Activated naive CD8-positive, alpha-beta T cell treated with anti-CD3 and anti-CD28 coated beads, Interleukin-2, amount 50 U/mL, for 16 hours (primary cell): ENCODE measurements at places on chromosomes 4 and X.

DNA sequence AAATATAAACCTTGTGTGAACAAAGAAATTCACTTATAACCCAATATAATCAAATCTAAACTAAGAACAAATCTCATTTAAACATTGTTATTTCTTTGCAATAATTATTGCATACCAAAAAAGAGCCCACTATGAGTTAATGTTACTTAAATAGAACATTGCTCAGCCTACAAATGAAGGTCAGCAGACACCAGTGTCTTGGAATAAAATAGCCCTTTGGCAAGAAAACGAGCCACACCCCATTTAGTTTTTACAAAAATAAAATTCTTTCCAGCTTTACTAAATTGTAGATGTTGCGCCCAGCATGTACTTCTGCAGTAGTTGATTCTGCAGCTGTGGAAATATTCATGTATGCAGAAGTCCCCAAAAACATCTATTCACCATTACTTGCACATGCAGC lies 12.2 kb downstream of the PLS3 start:
- no peak for DNase-seq

DNA sequence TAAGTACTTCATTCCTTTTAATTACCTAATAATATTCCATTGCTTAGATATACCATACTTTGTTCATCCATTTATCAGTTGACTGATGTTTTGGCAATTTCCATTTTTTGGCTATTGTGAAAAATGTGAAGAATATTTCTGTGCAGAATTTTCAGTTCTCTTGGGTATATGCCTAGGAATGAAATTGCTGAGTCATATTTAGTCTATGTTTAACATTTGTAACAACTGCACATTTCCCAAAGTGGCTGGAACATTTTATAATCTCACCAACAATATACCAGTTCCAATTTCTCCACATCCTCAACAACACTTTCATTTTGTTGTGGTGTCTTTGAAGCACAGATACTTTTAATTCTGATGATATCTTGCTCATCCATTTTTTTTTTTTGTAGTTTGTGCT lies 215.5 kb downstream of the PDGFC start:
- no peak for DNase-seq

DNA sequence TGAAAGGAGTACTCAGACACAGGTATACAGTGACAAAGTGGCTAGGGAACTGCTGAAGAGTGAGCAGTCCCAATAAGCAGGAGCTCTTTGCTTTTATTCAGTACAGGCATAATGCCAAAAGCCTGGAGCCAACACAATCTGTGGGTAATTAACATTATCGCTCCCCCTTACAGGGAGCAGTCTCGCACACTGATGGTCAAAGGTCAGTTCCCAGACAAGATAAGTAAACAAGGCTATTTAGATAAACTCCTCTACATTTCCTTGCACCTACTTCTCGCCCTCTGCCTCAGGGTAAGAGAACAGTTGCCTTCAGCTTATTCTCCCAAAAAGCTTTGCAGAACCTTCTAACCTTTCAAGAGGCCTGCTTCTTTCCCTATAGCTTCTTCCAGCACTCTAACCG lies 73.9 kb upstream of the TAF9B start:
- no peak for DNase-seq

GRCh38 chr4:181157647-181158046 lies 1085.6 kb upstream of the TENM3 start:
- DNase-seq, result no peak

GRCh38 chr4:151227172-151227571 lies 49.8 kb upstream of the PRSS48 start:
- DNase-seq, result no peak

DNA sequence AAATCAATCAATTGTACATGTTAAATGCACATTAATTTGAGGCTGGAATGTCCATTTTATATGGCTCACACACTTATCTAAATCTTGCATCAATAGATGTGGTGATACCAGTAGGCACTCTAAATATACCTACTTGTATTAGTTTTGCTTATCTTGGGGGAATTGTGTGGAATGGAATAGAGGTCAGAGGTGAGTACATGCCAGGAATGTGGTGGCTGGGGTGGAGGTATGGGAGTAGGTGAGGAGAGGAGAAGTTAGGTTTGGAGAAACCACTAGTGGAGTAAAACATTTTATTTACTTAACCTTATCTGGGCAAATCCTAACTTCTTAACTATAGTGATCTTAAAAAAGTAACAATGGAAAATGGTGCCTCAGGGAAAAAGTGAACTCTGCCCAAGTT lies 163.1 kb downstream of the ATG4A start:
- no peak for DNase-seq

- no peak for DNase-seq
These were observed 905.0 kb downstream of the RAB28 start for GRCh38 chr4:12579172-12579571.

GRCh38 chr4:10295301-10295700 lies 161.9 kb downstream of the ZNF518B start:
- DNase-seq, result no peak

GRCh38 chrX:22378296-22378695 lies 105.6 kb downstream of the CBLL2 start:
- DNase-seq, result no peak

- DNase-seq, result no peak
These were observed 120.0 kb upstream of the ZDHHC15 start for GRCh38 chrX:75642811-75643361.

DNA sequence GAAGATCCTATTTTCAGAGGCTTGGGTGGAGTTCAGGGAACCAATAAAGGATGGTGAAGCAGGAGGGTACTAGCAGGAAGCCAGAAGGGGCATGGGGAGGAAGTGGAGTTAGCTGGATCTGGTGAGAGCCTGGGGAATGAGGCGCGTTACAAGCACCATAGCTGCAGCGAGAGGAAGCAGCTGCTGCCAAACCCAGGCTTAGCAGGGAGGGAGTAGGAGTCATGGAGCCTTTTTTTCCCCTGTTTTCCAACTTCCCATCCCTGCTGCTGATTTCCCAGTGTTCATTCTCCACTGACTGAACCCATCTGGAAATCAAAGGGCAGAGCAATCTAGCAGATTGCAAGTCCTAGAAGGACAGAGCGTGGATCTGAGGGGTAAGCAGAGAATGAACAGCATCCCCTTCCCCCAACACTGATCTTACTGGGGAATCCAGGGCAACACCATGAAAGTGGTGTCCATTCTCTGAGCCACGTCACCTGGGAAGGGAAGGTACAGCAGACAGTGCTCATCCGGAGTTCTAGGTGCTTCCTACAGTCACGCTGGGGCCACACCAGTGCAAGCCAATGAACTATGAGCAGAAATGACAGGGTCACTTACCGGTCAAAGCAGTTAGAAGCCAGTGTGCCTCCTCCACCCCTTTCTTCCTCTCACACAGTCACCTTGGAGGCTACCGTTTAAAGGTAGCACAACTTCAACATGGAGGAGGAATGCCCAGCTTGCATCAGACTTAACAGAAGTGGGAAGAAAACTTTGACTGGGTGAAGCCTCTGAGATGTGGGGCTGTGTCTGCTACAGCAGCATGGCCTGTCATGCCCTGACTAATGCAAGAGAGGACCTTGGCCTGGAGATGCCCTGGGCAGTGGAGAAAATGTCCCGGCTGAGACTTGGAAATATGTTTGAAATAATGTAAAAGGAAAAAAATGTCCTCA lies 36.7 kb downstream of the SMIM20 start:
- no peak for DNase-seq

- DNase-seq, result no peak
These were observed at the start of gene SLC25A43 for GRCh38 chrX:119398974-119399771. Gene SLC25A43 (plus strand): TSS chrX:119399336. CDS start chrX:119399404, 68 bp downstream.

DNA sequence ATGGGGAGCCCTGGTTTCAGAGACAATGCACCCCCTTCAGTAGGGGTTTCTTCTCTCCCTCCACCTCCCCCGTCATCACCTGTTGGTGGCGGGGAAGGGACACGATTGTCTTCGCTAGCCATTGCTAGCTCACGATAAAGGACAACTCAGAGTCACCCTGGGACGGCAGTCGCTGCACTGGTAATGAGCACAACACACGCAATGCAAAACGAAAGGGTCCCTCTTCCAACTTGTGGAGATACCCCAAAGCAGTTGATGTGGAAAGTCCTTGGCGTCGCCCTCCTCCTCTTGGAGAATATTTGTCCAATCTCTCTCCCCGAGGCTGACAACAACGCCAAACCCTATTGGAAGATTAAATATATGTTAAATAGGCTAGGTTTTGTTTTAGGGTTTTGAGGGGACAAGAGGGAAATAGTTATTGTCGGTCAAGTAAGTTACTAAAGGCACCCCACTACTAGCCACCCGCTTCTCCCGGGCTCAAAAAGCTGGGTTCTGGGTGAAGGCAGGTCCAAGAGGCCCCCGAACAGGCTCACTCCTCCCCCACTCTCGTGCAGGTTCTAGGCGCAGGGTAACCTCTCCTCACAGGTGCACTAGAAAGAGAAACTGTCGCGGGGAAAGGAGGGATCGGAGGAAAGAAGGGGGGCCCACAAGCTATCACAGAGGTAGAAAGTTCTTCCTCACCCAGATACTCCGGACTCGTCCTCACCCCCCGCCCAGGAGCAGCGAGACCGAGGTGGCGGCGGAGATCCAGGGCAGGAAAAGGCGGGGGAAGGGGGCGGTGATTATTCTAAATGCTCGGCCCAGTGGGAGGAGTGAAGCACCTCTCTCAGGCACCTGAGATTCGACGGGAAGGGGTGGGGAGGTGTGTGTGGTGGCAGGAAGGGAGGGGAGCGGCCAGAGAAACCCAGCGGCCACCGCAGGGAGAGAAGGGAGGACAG lies at the start of gene LRBA:
Gene LRBA, minus strand, starts transcription at position 764 of the 938 bp plus-strand sequence. Its CDS starts 642 bp downstream, at position 122.
- DNase-seq, result peak; percentile 59

GRCh38 chr4:143287572-143287923 lies 49.1 kb upstream of the GAB1 start:
- no peak for DNase-seq

GRCh38 chr4:186813377-186814068 lies 89.9 kb upstream of the FAT1 start:
- DNase-seq, result no peak

- no peak for DNase-seq
These were observed 2.3 kb downstream of the CXCL8 start for GRCh38 chr4:73742490-73743160.

DNA sequence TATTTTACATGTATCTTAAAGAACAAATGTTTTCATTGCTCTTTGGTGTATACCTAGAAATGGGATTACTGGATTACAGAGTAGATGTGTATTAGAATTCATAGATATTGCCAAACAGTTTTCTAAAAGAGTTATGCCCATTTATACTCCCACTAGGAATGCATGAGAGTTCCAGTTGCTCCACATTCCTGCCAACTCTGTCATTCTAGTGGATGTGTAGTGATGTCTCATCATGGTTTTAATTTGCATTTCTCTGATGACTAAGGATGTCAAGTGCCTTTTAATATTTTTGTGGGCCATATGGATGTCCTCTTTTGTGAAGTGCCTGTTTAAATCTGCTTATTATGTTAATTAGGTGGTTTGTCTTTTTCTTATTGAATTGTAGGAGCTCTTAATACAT lies 65.6 kb upstream of the BMP2K start:
- DNase-seq, result no peak

- DNase-seq, result no peak
These were observed 1.8 kb downstream of the L1CAM start for GRCh38 chrX:153884136-153884535.

DNA sequence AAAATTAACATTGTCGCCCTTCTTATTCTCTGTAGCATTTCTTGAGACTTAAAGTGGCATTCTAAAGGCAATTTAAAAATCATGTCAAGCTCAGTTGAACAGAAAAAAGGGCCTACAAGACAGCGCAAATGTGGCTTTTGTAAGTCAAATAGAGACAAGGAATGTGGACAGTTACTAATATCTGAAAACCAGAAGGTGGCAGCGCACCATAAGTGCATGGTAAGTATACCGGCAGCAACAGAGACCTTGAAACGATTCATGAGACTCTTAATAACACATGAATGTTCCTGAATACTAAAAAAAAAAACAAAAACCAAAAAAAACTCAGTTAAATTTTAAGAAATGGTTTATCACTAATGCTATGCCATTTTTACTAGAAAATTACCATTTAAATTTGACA lies 82.4 kb upstream of the HPRT1 start:
- DNase-seq, result no peak

GRCh38 chr4:81465406-81466340 lies 6.0 kb downstream of the RASGEF1B start:
- no peak for DNase-seq

- DNase-seq, result no peak
These were observed 330.0 kb downstream of the ANTXR2 start for GRCh38 chr4:79743014-79743413.

- DNase-seq, result no peak
These were observed 40.9 kb downstream of the EGF start for GRCh38 chr4:109953556-109953955.
